ENCODE measurements at places on chromosomes 7 and 10. TPM values are rescaled to one million over a fixed set of nuclear protein-coding genes. Genes with fewer than 3 reads are reported as not detected.

Gene HTR5A
- not detected for total RNA-seq

Gene FZD1
- 16.5 TPM for total RNA-seq

Gene ZNF365
- 0.74 TPM for total RNA-seq

Gene VSTM4
- total RNA-seq = 14.0 TPM

Gene GIMAP8
- total RNA-seq = 9.6 TPM

Gene CCDC146
- total RNA-seq = 20.6 TPM

Gene GIMAP1
- total RNA-seq = 5.2 TPM

Gene MOGAT3
- total RNA-seq = not detected

Gene TFEC
- total RNA-seq = 4.7 TPM

All from vagina (tissue), 2 donors.